ENCODE measurements at places on chromosomes 16 and 17.

- no peaks in the 10 kb centered on the region for H3K4me1 ChIP-seq
- DNase-seq: no peak
- H3K27me3 ChIP-seq: no peaks in the 10 kb centered on the region
- H3K27ac ChIP-seq: no peak overlapping the region
- H3K4me3 ChIP-seq: no peak overlapping the region
- no peaks in the 10 kb centered on the region for H3K36me3 ChIP-seq
These were observed 141.1 kb downstream of the CCDC182 start for GRCh38 chr17:57603978-57604377.

DNA sequence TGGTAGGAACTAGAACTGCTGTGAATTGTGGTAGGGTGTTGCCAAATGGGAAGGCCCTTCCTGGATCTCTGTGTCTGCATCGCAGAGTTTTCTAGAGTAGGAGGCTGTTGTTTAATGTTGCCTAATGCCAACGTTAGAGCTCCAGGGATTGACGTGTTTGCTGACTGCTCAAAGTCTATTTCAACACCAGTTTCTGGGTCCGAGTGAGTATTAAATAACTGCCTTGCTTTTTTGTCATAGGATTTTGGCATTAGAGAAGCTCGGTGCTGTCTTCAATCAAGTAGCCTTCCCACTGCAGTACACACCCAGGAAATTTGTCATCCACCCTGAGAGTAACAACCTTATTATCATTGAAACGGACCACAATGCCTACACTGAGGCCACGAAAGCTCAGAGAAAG lies 40.0 kb downstream of the SF3B3 start:
- DNase-seq: no peak
- no peaks in the 10 kb centered on the region for H3K4me1 ChIP-seq
- H3K36me3 ChIP-seq: peaks cover 72% of the 10 kb centered on the region
- no peak overlapping the region for H3K4me3 ChIP-seq
- H3K27ac ChIP-seq: no peak overlapping the region
- no peaks in the 10 kb centered on the region for H3K27me3 ChIP-seq

DNA sequence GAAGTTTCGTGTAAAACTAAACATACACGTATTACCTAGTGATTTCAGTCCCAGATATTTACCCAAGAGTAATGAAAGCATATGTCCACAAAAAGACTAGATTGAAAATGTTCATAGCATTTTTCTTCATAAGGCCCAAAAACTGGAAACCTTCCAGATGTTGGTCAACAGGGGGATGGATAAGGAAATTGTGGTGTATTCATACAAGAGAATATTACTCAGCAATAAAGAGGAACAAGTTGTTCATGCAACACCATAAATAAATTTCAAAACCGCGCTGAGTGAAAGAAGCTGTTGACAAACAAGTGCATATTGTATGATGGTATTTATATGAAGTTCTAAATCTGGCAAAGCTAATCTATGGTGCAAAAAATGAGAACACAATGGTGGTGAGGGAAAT lies 54.1 kb upstream of the NFAT5 start:
- DNase-seq: no peak
- no peaks in the 10 kb centered on the region for H3K4me1 ChIP-seq
- no peaks in the 10 kb centered on the region for H3K36me3 ChIP-seq
- H3K4me3 ChIP-seq: no peak overlapping the region
- no peaks in the 10 kb centered on the region for H3K27me3 ChIP-seq

- no peaks in the 10 kb centered on the region for H3K4me1 ChIP-seq
- H3K27me3 ChIP-seq: no peaks in the 10 kb centered on the region
- DNase-seq: no peak
- H3K36me3 ChIP-seq: no peaks in the 10 kb centered on the region
- no peak overlapping the region for H3K27ac ChIP-seq
These were observed 234.6 kb downstream of the TMEM114 start for GRCh38 chr16:8355675-8356074.

- H3K27ac ChIP-seq: no peak overlapping the region
- DNase-seq: no peak
- H3K4me3 ChIP-seq: no peak overlapping the region
- H3K36me3 ChIP-seq: peaks cover 3% of the 10 kb centered on the region
These were observed 2.1 kb downstream of the RFNG start for GRCh38 chr17:82049521-82049971.

DNA sequence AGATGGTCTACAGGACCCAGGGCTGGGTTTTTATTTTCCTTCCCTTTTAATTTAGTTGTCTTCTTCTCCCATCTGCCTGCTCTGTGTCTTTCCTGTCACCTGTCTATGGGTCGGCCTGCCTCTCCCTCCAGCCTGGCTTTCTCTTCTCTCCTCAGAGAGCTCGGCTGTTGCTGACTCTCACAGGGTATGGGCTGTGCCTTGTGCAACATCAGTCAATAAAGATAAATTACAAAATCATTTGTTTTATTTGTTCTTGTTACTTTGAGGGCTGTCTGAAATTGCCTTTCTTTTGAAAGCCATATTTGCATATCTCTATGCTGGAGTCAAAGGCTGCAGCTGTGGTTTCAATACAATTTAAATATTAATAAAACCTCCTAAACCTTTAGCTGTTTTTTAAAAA lies 15.6 kb downstream of the RND2 start:
- DNase-seq: no peak
- H3K4me3 ChIP-seq: no peak overlapping the region
- H3K27ac ChIP-seq: no peak overlapping the region
- H3K27me3 ChIP-seq: no peaks in the 10 kb centered on the region

- no peak overlapping the region for H3K4me3 ChIP-seq
- peaks cover 7% of the 10 kb centered on the region for H3K4me1 ChIP-seq
- no peak overlapping the region for H3K27ac ChIP-seq
These were observed 32.3 kb downstream of the TRPV2 start for GRCh38 chr17:16447676-16448075.

- H3K36me3 ChIP-seq: no peaks in the 10 kb centered on the region
- no peaks in the 10 kb centered on the region for H3K4me1 ChIP-seq
- H3K4me3 ChIP-seq: no peak overlapping the region
- H3K27me3 ChIP-seq: no peaks in the 10 kb centered on the region
- no peak overlapping the region for H3K27ac ChIP-seq
These were observed 251.2 kb upstream of the CDH11 start for GRCh38 chr16:65373097-65373496.

DNA sequence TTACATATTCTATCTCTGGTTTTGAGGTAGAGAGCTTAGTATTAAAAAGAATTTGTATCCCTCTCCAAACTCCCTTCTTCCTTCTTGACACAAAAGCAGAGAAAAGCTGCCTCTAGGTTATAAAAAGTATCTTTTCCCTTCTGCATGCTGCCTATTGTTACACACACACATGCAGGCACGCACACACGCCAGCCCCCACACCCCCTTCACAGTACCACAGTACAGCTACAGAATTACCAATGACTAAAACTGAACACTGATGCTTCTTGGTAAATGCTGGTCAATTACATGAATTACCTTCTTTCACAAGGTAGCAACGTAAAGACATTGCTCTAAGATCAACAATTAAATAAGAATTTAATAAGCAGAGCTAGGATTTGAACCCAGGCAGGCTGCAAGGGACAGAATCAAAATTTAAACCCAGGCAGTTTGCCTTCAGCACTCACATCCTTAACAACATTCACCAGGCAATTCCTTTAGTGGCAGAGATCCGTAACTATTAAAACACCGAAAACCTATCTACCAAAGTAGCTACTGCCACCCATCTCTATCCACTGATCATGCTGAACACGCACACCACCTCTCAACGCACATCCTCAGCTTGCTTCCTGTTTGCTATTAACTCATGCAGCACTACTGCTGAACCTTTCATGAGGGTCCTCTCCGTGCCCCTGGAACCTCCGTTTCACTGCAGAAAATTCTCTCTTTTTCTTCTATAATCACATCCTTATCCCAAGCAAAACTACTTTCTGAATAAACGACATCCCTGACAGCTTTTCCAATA lies 37.8 kb downstream of the YWHAE start:
- H3K27ac ChIP-seq: peak overlapping the region; percentile 23
- peaks cover 43% of the 10 kb centered on the region for H3K4me1 ChIP-seq
- no peaks in the 10 kb centered on the region for H3K27me3 ChIP-seq
- DNase-seq: no peak

- no peaks in the 10 kb centered on the region for H3K36me3 ChIP-seq
- H3K4me1 ChIP-seq: peaks cover 11% of the 10 kb centered on the region
- H3K27me3 ChIP-seq: no peaks in the 10 kb centered on the region
- DNase-seq: no peak
These were observed 93.4 kb upstream of the METRNL start for GRCh38 chr17:82985973-82986372.

GRCh38 chr16:8739989-8740704 lies 57.3 kb downstream of the TMEM186 start:
- no peak overlapping the region for H3K27ac ChIP-seq
- no peaks in the 10 kb centered on the region for H3K27me3 ChIP-seq

- DNase-seq: no peak
- H3K27me3 ChIP-seq: peaks cover 25% of the 10 kb centered on the region
- no peaks in the 10 kb centered on the region for H3K4me1 ChIP-seq
- no peak overlapping the region for H3K4me3 ChIP-seq
- no peaks in the 10 kb centered on the region for H3K36me3 ChIP-seq
These were observed 109.3 kb downstream of the IRX3 start for GRCh38 chr16:54177052-54177861.

GRCh38 chr16:76226011-76226410 lies 51.2 kb upstream of the CNTNAP4 start:
- DNase-seq: no peak
- no peak overlapping the region for H3K4me3 ChIP-seq
- H3K27me3 ChIP-seq: no peaks in the 10 kb centered on the region
- H3K27ac ChIP-seq: no peak overlapping the region
- H3K4me1 ChIP-seq: peaks cover 11% of the 10 kb centered on the region

DNA sequence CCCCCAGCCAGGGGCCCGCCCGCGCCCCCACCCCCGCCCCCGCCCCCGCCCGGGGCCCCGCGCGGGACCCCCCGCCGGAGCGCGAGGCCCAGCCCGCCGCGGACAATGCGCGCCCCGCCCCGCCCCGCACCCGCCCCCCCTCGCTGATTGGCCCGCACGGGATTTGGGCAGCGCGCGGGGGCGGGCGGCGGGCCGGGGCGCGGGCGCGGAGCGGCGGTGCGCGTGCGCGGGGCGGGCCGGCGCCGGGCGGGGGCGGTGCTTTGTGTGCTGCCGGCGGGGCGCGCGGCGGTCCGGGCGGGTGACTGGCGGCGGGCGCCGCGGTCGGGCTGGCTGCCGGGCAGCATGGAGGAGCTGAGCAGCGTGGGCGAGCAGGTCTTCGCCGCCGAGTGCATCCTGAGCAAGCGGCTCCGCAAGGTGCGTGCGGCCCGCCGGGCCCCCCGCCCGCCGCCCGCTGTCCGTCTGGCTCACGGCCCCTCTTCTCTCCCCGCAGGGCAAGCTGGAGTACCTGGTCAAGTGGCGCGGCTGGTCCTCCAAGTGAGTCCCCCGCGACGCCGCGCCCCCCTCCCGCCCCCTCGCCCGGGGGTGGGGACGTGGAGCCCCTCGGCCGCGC lies at the start of gene CBX2:
TSS of gene CBX2 (plus strand) at position 255 of the 610 bp plus-strand sequence. CDS start at position 343, 88 bp downstream.
- peaks cover 4% of the 10 kb centered on the region for H3K27me3 ChIP-seq
- no peaks in the 10 kb centered on the region for H3K36me3 ChIP-seq
- no peaks in the 10 kb centered on the region for H3K4me1 ChIP-seq
- DNase-seq: no peak
- peak within 1 kb of the TSS; percentile 90 for H3K27ac ChIP-seq
- H3K4me3 ChIP-seq: peak within 1 kb of the TSS; percentile 80

DNA sequence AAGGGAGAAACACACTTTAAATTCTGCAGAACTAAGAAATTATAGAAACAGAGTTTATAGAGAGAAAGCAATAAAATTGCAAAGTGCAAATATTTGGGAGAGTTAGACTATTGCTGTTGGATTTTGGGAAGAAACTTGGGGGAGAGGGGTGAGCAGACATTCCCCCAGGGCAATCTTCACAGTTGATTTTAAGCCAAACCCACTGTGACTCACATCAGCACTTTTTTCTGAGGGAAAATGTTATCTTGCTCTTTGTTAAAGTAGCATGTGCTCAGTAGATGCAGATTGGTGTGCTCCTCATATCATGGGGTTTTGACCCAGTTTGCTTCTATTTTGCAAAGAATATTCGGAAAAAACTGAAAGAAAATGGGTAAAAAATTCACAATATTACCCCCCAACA lies 367.6 kb downstream of the CDH11 start:
- H3K27ac ChIP-seq: no peak overlapping the region
- no peak for DNase-seq
- H3K36me3 ChIP-seq: no peaks in the 10 kb centered on the region
- H3K27me3 ChIP-seq: no peaks in the 10 kb centered on the region

GRCh38 chr17:15512071-15512709 lies 44.8 kb upstream of the CDRT4 start:
- DNase-seq: no peak
- H3K36me3 ChIP-seq: no peaks in the 10 kb centered on the region
- no peaks in the 10 kb centered on the region for H3K27me3 ChIP-seq
- H3K4me3 ChIP-seq: no peak overlapping the region
- H3K4me1 ChIP-seq: peaks cover 19% of the 10 kb centered on the region

- H3K4me3 ChIP-seq: no peak overlapping the region
- H3K27me3 ChIP-seq: no peaks in the 10 kb centered on the region
These were observed 5.0 kb downstream of the LYRM1 start for GRCh38 chr16:20905576-20905975.

DNA sequence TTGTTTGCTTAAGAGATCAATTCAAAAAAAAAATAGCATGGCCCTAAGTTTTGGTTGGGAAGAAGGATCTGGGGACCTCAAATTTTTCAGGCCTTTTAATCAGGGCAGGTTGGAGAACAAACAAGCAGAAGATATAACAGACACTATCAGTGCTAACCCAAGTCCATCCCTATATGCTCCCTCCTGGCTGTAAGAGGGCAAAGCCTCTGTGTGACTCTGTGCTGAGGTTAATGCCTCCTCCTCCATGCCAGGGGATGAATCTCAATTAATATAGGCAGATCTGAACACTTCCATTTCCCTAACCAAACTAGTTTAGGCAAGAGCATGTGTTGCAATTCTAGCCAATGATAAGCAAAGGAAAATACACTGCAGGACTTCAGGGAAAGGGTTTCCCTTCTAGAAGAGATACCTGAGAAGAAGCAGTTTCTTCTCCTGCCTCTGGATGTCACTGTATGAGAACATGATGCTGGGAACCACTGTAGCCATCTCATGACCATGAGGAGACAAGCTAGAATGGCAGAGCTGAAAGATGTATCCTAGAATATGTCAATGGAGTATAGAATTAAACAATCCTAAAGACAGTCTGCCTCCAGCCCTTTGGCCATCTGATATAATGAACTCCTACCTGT lies 76.0 kb downstream of the CHD9NB start:
- H3K27me3 ChIP-seq: no peaks in the 10 kb centered on the region
- H3K4me1 ChIP-seq: no peaks in the 10 kb centered on the region
- H3K27ac ChIP-seq: no peak overlapping the region
- H3K36me3 ChIP-seq: no peaks in the 10 kb centered on the region

- no peaks in the 10 kb centered on the region for H3K4me1 ChIP-seq
- no peaks in the 10 kb centered on the region for H3K36me3 ChIP-seq
- H3K27me3 ChIP-seq: no peaks in the 10 kb centered on the region
These were observed 358.3 kb upstream of the C16orf82 start for GRCh38 chr16:26708428-26708827.
